ENCODE measurements at places on chromosomes 3 and 15.

- peak; percentile 65 for DNase-seq
Measured at GRCh38 chr3:35648347-35648746, 9.0 kb downstream of the ARPP21 start.

GRCh38 chr3:51975852-51976549 is 1.1 kb downstream of the ABHD14A start:
- DNase-seq: peak; percentile 68

- DNase-seq: no peak
Measured at GRCh38 chr3:14162178-14162577, 16.2 kb downstream of the XPC start.

GRCh38 chr3:152638707-152639450 is 196.1 kb upstream of the P2RY1 start:
- DNase-seq: no peak

DNA sequence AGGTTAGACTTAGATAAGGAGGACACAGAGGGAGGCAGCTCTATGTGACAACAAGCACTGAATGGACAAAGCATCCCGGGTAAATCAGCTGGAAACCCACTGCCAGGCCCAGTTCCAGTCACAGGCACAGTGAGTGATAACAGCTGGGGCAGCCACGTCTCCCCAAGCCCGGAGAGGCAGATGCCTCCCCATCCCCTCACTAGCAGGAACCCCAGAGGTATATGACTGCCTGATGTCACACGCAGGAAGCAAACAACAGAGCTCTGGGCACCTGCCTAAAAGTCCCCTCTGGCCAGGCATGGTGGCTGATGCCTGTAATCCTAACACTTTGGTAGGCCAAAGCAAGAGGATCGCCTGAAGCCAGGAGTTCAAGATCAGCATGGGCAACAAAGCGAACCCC is 18.2 kb downstream of the C15orf62 start:
- DNase-seq: no peak

DNA sequence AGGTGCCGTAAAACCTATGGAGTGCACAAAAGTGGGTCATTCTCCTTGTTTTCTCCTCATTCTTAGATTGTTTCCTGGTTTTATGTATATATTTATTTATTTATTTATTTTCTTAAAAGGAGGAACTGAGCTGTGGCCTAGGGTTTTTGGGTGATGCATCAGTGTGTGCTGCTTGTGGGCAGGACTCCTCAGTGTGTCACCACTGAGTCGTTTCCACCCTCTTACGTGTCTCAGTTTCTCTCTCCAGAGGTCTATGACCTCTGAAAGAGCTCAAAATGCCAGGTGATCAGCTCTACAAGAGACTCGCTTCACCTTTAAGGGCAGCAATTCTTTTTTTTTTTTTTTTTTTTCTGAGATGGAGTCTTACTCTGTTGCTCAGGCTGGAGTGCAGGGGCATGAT is 72.9 kb downstream of the CD200 start:
- peak; percentile 22 for DNase-seq

- DNase-seq: no peak
Measured at GRCh38 chr15:40872791-40873693, 992 bp downstream of the RHOV start.

- DNase-seq: no peak
Measured at GRCh38 chr15:59702351-59702750, 13.2 kb upstream of the BNIP2 start.

DNA sequence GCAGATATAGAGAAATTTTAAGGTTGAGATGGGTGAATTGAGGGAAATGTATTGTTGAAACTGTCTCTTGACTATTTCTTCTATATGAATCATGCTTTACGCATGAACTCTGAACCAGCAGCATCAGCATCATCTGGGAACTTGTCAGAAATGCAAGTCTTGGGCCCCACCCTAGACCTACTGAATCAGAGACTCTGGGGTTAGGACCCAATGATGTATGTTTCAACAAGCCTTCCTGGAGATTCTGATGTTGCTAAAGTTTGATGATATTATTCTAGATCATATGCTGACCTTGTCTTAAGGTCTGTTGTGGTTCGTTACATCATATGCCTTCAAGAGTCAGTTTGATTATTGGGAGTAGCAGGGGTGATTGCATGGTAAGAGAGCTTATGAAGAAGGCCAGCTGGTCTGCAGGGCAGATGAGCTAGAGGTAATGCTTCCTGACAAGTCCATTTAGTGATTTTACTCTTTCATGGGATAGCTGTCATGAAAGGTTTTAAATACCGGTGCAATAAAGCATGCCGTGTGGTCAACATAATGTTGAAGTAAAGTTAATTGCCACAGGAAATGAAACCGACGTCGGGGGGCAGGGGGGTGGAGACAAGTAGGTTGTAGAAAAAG is 152.4 kb upstream of the MRPL3 start:
- DNase-seq: no peak

DNA sequence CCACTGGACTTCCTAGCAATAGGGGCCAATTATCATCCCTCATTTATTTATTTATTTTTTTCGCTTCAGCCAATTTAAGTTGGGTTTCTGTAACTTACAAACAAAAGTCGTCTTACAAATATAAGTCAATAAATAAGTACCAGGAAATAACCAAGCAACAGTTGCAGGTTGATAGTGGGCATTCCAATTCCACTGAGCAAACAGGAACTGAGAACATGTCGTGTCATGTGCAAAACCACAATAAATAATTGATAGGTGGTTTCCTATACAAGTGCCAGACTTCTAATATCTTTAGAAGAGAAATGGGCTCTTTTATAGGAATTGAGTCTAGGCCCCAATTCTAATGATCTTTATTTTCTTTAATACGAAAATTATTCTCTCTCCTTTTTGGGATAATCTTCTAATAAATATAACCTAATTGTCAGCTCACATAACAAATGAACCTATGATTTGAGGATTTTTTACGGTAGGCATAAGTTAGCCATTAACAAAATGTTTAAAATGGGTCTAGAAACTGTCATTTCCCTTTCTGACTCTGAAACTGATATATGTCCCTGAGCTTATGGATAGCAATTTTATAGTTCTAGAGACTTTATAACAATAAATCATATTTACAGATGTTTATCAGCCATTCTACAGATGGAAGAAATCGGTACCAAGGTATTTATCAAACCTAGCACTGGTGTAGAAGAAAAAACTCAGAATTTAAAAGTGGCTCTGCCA is 571.8 kb downstream of the FOXP1 start:
- no peak for DNase-seq

- DNase-seq: no peak
Measured at GRCh38 chr3:168684519-168684918, 588.8 kb upstream of the GOLIM4 start.

DNA sequence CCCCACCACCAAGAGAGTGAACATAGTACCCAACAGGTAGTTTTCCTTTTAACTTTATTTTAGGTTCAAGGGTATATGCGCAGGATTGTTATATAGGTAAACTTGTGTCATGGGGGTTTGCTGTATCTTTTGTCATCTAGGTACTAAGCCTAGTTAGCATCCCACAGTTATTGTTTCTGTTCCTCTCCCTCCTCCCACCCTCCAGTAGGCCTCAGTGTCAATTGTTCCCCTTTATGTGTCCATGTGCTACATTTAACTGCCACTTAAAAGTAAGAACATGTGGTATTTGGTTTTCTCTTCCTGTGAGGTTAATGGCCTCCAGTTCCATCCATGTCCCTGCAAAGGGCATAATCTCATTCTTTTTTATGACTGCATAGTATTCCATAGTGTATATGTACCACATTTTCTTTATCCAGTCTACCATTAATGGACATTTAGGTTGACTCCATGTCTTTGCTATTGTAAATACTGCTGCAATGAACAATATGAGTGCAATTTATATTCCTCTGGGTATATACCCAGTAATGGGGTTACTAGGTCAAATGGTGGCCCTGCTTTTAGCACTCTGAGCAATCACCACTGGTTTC is 66.2 kb downstream of the ST3GAL6 start:
- DNase-seq: no peak

DNA sequence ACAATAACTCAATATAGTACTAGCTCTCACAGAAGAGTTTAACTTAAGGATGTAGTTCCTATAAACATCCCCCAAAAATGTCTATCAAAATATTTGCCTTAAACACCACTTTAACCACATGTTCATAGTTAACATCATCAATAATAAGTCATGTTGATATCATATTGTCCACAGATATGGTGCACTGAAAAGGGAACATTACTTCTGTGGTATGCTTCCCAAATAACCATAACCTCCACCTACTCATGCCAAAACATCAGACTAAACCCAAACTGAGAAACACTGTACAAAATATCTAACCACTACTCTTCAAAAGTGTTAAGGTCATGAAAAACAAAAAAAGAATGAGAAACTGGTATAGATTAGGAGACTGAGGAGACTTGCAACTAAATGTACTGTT is 32.9 kb downstream of the SLC4A7 start:
- peak; percentile 26 for DNase-seq

DNA sequence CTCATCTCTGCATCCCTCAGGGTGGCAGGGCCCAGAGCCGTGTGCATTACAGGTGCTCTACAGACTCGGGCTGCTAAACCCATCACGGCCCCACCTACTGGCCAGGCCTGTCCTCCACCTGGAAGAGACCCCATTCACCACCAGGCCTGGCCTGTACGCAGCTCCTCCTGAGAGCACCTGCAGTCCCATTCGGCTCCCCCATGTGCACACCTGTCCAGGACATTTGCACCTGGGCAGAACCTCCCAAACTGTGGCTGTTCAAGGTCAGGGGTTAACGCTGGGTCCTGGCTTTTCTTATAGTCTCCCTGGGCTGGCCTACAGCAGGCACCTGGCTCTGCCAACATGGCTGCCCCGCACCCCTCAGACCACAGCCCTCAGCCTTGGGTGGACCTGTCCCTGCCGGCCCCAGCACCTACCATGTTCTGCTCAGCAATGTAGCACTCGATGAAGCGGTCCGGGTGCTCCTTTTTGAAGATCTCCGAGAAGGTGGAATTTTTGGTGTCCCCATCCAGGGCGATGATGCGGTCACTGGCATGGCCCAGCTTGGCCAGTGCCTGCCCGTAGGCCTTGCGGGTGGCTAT is 25.7 kb downstream of the TKT start:
- no peak for DNase-seq

DNA sequence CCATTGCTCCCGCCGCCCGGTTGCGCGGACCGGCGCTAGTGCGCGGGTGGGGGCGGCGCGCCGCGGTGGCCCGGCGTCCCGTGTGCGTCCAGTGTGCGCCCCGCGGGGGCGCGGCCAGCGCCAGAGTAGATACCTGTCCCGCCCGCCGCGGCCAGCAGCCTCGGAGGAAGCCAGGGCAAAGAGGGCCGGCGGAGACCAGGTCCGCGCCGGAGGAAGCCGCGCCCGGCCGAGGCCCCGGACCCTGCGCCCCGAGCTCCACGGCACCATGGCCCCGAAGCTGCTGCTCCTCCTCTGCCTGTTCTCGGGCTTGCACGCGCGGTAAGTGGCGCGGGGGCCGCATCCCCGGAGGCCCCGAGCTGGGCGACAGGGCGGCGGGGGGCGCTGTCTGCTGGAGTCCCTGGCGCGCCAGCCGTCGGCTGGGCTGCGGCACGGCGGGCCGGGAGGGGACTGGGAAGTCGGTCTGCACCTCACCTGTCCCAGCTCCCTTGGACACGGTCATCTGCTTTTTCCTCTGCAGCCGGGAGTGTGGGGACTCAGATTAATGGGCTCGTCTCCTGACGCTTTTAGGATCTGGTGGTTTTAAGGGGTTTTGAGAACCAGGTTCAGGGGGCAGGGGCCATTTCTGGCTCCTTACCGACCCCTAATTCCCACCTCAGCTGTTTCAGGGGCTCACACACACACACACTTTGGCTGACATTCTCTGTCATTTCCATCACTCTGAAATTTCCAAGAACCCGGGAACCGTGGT is 464 bp downstream of the GABRG3 start:
- no peak for DNase-seq

DNA sequence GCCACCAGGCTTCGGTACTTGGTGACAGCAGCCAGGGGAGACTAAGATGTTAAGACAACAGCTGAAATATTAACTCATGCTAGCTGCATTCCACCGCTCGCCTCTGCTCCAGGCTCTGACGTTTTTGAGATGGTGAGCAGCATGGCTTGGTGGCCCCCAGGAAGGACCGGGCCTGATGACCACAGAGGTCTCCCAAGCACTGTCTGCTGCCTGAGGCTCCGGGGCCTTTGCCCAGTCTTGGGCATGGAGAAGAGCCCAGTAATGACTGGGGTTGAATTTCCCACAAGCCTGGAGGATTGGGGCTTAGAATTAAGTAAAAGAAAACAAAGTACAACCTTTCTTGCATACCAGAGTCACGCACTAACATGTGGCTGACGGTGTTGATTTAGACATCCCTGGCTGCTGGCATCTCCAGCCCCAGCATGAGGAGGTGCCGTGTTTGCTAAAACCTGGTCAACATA is 243.6 kb upstream of the LYSMD4 start:
- DNase-seq: peak; percentile 76

GRCh38 chr15:66040211-66040892 is 171.1 kb downstream of the RAB11A start:
- DNase-seq: no peak

DNA sequence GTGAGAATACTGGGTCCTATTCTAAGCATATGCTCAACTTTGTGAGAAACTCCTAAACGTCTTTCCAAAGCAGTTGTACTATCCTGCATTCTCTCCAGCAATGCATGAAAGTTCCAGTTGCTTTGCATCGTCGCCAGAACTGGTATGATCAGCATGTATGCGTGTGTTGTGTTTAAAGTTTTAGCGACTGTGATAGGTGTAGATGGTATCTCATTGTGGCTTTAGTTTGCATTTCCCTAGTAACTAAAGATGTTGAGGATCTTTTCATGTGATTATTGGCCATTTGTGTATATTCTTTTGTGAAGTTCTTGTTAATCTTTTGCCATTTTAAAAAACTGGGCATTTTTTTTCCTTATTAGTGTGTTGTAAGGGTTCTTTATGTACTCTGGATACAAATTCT is 115.1 kb downstream of the SPATA16 start:
- no peak for DNase-seq

DNA sequence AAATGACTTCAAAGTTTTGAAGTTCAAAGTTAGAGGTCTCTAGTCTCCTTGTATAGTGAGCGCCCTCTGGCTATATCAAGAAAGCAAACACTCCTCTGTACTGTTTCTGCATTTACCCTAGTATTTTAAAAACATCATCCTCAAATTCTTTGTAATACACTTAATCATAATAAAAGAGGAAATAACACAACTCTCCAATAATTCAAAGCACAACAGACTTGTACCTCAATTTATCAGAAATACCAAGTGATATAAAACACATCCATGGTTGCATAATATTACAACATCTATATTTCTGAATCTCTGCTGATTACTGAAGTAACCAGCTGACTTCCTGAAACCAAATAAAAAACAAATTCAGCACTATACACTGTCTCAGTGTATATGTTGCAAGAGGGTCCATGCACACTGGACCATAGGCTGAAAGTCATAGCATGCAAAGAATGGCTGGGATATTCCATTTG is 12.5 kb downstream of the PLOD2 start:
- DNase-seq: no peak

- no peak for DNase-seq
Measured at GRCh38 chr3:47159820-47160219, 4.1 kb downstream of the SETD2 start.

- DNase-seq: peak; percentile 75
Measured at GRCh38 chr15:69082554-69082953, 68.1 kb downstream of the NOX5 start.

GRCh38 chr3:45690336-45691035 is 1.3 kb downstream of the SACM1L start:
- no peak for DNase-seq
